AG08395 (cell line): ENCODE measurements at places on chromosomes 12 and 14.
A peak's percentile ranks its signal among the peaks of the same experiment; 100 is the strongest.

DNA sequence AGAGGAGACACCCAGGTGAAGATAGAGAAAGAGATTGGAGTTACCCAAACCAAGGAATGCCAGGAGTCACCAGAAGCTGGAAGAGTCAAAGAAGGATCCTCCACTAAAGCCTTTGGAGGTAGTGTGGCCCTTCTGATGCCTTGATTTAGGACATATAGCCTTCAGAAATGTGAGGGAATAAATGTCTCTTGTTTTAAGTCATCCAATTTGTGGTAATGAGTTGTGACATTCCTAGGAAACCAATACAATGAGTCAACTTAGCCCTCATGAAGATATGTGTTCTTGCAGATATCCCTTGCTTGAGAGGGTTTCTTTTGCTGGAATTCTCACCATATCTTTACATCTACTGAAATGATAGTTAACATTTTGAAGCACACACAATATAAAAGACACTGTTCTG lies 58.8 kb downstream of the CCER1 start:
- peak; percentile 59 for DNase-seq

DNA sequence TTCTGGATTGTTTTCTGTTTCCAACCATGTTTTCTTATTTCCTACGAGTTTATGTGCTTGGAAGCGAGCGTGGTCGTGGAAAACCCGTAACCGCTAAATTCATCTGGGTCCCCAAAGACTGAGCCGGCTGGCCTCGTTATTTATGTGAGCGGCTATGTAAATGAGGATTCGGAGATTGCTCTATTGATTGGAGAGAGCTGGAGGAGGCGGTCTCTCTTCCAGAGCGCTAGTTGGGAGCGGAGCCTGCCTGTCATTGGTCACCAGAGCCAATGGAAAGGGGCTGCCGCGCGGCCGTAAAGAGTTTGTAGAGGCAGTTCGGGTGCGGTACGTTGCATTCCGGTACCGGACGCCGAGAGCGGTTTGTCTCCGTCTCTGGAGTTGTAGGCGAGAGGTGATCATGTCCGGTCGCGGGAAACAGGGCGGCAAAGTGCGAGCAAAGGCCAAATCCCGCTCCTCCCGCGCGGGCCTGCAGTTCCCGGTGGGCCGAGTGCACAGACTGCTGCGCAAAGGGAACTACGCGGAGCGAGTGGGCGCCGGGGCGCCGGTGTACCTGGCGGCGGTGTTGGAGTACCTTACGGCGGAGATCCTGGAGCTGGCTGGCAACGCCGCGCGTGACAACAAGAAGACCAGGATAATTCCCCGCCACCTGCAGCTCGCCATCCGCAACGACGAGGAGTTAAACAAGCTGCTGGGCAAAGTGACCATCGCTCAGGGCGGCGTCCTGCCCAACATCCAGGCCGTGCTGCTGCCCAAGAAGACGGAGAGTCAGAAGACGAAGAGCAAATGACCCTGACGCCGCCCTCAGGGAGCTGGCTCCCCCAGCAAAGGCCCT lies 29.0 kb downstream of the WBP11 start:
- peak; percentile 95 for DNase-seq

DNA sequence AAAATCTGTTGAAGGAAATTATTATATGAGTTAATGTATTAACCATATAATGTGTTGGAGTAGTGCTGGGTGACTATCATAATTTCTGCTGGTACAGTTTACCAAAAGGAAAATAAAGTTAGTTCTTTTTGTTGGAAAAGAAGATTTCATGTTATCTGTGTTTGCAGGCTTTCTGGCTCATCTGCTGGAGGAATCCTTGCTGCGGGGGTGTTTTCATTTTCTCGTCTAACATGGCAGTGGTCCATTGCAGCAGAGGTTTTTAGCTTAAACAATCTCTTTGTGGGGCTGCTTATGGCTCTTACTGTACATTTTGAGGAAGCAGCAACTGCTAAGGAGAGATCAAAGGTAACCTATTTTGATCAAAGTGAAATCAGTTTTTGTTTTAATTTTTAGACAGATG lies 24.1 kb downstream of the TMEM260 start:
- no peak for DNase-seq

DNA sequence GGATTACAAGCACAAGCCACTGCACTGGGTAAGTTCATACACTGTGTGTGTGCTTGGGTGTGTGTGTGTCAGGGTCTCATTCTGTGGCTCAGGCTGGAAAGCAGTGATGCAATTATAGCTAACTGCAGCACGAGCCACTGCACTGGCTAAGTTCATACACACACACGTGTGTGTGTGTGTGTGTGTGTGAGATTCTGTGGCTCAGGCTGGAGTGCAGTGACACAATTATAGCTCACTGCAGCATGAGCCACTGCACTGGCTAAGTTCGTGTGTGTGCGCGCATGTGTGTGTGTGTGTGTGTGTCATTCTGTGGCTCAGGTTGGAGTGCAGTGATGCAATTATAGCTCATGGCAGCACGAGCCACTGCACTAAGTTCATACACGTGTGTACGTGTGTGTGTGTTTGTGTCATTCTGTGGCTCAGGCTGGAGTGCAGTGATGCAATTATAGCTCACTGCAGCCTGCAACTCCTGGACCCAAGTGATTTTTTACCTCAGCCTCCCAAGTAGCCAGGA lies 85.4 kb downstream of the HECTD1 start:
- DNase-seq: no peak

DNA sequence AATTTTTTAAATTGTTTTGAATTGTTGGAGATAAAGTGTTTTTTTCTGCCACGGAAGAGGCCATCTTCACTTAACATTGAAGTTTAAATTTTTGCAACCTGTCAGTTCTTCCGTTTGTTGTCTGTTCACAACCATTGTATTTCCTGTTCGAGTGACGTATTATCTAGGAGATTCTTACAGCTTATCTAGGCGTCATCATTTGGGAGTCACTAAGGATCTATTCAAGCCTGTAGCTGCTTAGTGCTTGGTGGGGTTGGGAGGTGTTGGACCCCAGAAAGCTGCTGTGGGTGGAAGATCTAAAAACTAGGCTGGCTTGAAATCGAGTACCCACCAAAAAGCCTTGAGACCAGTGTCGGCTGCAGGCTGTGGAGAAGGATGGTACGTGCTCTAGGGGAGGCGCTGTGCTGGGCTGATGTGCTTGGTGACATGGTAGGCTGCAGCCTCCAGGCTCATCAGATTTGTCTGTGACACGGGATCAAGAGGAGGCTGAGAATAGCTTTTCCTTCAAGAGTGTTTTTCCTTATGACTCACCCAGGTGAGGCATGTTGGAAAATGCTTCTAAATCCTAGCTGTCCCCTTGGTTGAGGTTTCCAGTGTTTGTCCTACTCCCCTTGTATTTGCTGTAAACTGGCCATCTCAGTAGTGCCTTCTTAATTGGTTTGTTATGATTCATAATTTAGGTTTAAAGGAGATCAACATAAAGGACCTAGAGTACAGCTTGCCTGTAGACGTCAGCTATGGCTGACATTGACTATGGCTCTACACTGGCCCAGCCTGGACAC lies 57.8 kb downstream of the ATG14 start:
- no peak for DNase-seq

- DNase-seq: no peak
These were observed 165.7 kb downstream of the BMP4 start for GRCh38 chr14:53790731-53791500.

DNA sequence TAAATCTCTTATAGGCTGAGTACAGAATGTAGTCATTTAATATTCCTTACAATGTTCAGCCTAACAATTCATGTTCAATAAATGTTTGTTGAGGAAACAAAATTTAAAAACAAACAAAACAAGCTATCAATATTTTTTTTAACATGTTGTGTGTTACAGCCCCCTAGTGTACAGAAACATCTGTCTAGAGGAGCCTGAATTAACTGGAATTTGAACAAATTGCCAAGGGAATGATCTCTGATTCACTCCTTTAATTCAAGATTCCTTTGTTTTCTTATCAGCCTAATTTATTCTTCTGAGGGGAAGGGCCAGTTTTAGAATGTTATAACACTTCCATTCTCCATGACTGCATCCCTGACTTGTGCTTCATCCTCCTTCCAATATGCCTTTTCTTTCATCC lies 127.2 kb downstream of the CMAS start:
- DNase-seq: no peak

- DNase-seq: no peak
These were observed 7.5 kb downstream of the MMP17 start for GRCh38 chr12:131835616-131836171.

- peak; percentile 22 for DNase-seq
These were observed 210.1 kb upstream of the DAAM1 start for GRCh38 chr14:58978343-58978742.

DNA sequence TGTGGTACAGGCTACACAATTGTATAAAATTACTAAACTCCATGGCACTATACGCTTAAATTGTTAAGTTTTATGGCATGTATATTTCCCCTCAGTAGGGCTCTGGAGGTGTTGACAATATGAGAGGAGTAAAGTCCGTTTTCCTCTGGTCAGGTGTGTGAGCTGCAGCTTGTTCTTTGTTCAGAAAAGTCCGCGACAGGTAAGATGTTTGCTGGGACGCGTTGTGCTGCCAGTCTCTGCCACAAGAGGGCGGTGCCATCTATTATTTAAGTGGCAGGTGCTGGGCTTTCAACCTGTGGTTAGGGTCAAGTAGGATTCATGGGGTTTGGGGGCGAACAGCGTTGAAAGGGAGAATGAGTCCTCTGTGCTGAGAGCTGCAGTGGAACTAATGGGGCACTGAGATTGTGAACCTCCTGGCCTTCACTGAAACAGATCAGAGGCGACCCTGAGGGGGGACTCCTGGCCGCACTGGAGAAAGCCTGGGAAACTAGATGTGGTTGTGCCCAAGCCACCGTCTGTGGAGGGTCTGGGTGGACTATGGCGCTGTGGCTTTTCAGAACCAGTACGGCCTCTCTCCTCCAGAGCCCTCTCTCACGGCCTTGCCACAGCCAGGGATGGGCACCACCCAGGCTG lies 179.0 kb downstream of the SLC15A4 start:
- DNase-seq: no peak

- DNase-seq: peak; percentile 52
These were observed 151.2 kb downstream of the AKAP6 start for GRCh38 chr14:32480337-32480736.

GRCh38 chr12:9096563-9097176 lies 19.0 kb downstream of the A2M start:
- DNase-seq: no peak

- peak; percentile 69 for DNase-seq
These were observed 30.6 kb downstream of the PPFIBP1 start for GRCh38 chr12:27554421-27555186.

DNA sequence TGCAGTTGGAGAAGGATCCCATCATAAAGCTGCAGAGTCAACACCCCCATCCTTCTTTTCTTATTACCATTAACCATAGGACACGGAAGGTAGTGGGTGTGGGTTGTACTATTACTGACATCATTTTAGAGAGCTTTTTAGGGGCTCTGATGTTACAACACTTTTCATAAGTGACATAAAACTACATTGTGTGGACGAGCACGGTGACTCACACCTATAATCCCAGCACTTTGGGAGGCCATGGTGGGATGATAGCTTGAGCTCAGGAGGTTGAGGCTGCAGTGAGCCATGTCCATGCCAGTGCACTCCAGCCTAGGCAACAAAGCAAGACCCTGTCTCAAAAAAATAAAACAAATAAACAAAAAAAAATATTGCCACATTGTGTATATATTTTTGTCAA lies 167.1 kb downstream of the DUSP6 start:
- DNase-seq: no peak

DNA sequence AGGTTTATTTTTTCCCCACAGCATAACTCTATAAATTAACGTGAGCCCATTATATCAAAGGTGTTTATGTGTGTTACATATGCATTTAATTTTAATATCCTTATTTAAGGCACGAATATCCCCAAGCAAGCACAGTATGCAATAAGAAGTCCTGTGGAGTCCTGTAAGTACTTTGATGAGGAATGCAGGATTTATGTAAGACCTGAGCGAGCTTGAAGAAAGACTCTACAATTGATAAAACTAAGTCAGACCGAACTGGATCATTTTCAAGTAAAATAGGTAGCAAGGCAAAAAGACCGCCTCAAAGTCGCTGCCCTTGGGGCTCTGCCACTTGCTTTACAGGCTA lies 755 bp downstream of the SLC25A21 start:
- DNase-seq: no peak

- no peak for DNase-seq
These were observed 15.4 kb downstream of the SYNE2 start for GRCh38 chr14:63867933-63868921.

DNA sequence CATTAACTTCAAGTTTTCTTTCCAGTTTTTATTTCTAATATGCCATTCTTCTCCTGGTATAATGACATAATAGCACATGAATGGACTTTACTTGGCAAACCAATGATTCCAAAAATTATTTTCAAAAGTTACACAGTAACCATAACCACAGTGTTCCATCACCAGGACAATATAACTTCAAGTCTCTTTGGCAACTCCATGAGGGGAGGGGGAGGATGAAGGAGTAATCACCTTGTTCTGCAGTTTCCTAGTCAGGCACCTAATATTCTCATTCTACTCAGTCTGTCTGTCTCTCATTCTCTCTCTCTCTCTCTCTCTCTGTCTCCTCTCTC lies 66.6 kb downstream of the BTG1 start:
- DNase-seq: peak; percentile 9

DNA sequence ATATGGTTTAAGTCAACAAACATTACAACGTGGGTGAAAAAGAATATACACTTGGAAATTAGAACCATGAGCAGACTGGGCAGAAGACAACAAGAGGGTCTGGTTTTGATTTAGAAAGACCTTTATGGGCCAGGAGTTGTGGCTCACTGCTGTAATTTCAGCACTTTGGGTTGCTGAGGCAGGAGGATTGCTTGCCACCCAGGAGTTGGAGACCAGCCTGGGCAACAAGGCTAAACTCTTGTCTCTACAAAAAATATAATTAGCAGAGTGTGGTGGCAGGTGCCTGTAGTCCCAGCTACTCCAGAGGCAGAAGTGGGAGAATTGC lies 2.7 kb upstream of the NFKBIA start:
- no peak for DNase-seq

DNA sequence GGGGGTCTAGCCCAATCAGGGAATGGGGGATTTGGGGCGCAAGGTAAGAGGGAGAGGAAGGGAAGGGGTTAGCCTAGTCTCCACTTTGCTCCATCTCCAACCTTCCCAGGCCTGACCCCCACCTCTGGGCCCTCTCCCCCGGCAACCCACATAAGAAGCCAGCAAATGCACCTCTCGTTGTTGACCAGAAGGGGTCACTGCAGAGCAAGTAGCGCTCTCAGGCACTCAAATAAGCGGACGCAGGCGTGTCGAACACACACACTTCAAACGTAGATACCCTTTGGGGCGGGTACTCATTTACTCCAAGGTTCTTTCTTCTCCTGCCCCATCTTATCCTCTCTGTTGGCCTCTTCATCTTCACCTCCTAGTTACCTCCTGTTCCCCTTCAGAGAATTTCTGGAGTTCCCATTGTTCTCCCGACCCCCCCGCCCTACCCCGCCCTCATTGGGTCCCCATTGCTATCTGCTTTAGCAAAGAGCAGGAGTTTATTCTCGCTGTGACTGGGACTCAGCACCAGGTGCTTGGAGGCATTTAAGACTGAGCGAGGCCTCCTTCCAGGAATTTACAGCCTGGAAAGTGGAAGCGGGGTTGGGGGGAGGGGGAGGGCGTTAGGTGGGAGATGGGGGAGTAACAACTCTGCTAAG lies 1.5 kb upstream of the SRRM4 start:
- DNase-seq: peak; percentile 25

GRCh38 chr12:4215229-4216186 lies 58.1 kb upstream of the CCND2 start:
- DNase-seq: no peak
